ENCODE measurements at places on chromosomes 12 and 14. TPM values are rescaled to one million over a fixed set of nuclear protein-coding genes. Genes with fewer than 3 reads are reported as not detected.

FOXA1 gene
- not detected for polyA plus RNA-seq

KCNC2 gene
- not detected for polyA plus RNA-seq

PPP1R1A gene
- polyA plus RNA-seq = not detected

LRP1-AS gene
- not detected for polyA plus RNA-seq

DNA sequence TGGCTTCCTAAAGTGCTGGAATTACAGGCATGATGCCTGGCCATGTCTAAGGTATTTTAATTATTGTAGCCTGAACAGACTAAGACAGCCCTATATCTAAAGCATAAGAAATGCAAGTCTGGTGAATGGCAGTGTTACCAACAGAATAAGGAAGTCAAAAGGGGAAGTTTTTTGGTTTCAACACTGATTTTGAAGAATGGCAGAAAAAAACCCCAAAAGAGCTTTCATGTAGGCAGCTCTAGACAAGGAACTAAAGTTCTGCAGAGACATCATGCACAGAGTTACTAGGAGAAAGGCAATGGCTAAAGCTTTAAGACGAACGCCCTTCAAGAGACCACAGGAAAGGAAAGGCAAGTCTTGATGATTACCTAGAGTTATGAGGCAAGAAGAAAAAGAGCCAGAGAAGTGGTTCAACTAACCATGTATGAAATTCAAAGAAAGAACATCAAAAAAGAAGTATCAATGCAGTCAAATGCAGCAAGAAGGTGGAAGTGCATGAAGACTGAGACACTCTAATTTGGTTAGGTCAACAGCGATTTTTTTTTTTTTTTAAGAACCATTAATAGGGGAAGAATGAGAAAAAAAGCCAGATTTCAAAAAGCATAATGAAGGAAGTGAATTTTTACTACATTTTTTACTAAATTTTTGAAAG, 50.8 kb downstream of the RPS6KA5 start:
- peaks cover 16% of the 10 kb centered on the region for H3K4me1 ChIP-seq
- DNase-seq = no peak
- H3K36me3 ChIP-seq = no peaks in the 10 kb centered on the region
- no peak overlapping the region for H3K27ac ChIP-seq

- H3K4me1 ChIP-seq = no peaks in the 10 kb centered on the region
- no peaks in the 10 kb centered on the region for H3K27me3 ChIP-seq
- DNase-seq = no peak
Measured at GRCh38 chr12:20482491-20483054, 114.2 kb downstream of the PDE3A start.

- H3K4me1 ChIP-seq = no peaks in the 10 kb centered on the region
- H3K27me3 ChIP-seq = peaks cover 43% of the 10 kb centered on the region
- no peak for DNase-seq
Measured at GRCh38 chr12:9740106-9740750, 7.3 kb upstream of the CLECL1 start.

GRCh38 chr12:95760371-95760770, 30.2 kb downstream of the NTN4 start:
- no peak for DNase-seq
- H3K4me1 ChIP-seq = no peaks in the 10 kb centered on the region
- no peak overlapping the region for H3K27ac ChIP-seq
- peaks cover 5% of the 10 kb centered on the region for H3K27me3 ChIP-seq
- H3K36me3 ChIP-seq = no peaks in the 10 kb centered on the region
- H3K4me3 ChIP-seq = no peak overlapping the region

GRCh38 chr14:32007755-32008362, 69.2 kb upstream of the ARHGAP5 start:
- no peaks in the 10 kb centered on the region for H3K36me3 ChIP-seq
- H3K27me3 ChIP-seq = no peaks in the 10 kb centered on the region
- peaks cover 12% of the 10 kb centered on the region for H3K4me1 ChIP-seq
- no peak overlapping the region for H3K4me3 ChIP-seq
- H3K27ac ChIP-seq = no peak overlapping the region

- DNase-seq = no peak
- peak overlapping the region; percentile 90 for H3K4me3 ChIP-seq
- peaks cover 27% of the 10 kb centered on the region for H3K36me3 ChIP-seq
- peaks cover 33% of the 10 kb centered on the region for H3K4me1 ChIP-seq
- H3K27ac ChIP-seq = peak overlapping the region; percentile 30
Measured at GRCh38 chr14:101966742-101967141, 2.4 kb downstream of the DYNC1H1 start.

GRCh38 chr12:122304924-122305323, 38.6 kb upstream of the VPS33A start:
- DNase-seq = no peak
- no peak overlapping the region for H3K27ac ChIP-seq
- no peak overlapping the region for H3K4me3 ChIP-seq
- H3K27me3 ChIP-seq = no peaks in the 10 kb centered on the region

DNA sequence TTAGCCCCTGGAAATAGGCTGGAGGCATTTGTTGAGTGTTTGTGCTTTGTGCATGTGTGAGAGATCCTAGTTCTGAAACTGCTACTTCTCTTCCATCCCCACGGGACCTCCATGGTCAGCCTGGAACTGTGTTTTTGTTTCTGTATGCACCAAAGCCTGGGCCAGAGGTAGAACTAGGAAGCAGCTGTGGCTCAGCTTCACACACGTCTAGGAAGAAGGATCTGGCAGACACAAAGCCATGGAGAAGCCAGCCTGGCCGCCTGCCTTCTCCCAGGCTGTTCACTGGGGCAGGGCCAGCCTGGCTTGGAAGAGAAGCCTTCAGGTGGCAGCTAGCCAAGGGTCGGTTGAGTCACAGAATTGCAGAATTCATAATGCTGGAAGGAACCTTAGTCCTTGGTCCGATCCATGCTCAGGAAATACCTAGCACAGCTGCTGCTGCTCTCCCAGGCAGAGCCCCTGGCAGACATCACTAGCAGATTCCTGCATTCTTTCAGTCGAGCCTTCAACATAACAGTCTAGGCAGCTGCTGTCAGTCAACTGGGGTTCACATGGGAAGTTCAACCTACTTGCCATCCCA, 27.0 kb downstream of the RIN3 start:
- no peaks in the 10 kb centered on the region for H3K4me1 ChIP-seq
- H3K27ac ChIP-seq = peak overlapping the region; percentile 88
- DNase-seq = peak; percentile 30
- H3K27me3 ChIP-seq = no peaks in the 10 kb centered on the region
- H3K36me3 ChIP-seq = no peaks in the 10 kb centered on the region
